NCI-H1105 treated with DMSO at 0.1 percent for 48 hours (cell line): ENCODE measurements at places on chromosomes 16 and 17.

DNA sequence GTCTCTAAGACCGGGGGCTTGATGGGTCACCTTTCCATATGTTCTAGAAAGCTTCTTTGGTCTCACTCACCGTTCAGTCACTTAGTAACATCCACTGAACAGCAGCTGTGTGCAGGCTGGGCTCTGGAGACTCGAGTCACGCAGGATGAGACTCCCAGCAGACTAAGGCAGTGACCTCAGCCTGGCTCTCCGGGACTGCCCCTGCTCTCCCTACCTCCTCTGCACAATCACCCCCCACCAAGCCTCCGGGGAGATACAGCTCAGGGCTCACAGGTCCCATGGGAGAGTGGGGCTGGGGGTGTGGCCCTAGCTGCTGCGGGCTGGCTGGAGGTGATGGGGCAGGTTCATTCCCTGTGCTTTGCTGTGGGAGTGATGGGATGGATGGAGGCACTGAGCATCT, 14.1 kb downstream of the FLYWCH2 start:
- DNase-seq: no peak

GRCh38 chr17:49146620-49147306, 14.2 kb downstream of the B4GALNT2 start:
- DNase-seq: no peak

GRCh38 chr17:39706921-39707337, 7.1 kb downstream of the ERBB2 start:
- no peak for DNase-seq

GRCh38 chr17:55117164-55117563, 147.6 kb upstream of the HLF start:
- no peak for DNase-seq

- no peak for DNase-seq
These were observed 176.4 kb upstream of the GSE1 start for GRCh38 chr16:85436636-85437165.

DNA sequence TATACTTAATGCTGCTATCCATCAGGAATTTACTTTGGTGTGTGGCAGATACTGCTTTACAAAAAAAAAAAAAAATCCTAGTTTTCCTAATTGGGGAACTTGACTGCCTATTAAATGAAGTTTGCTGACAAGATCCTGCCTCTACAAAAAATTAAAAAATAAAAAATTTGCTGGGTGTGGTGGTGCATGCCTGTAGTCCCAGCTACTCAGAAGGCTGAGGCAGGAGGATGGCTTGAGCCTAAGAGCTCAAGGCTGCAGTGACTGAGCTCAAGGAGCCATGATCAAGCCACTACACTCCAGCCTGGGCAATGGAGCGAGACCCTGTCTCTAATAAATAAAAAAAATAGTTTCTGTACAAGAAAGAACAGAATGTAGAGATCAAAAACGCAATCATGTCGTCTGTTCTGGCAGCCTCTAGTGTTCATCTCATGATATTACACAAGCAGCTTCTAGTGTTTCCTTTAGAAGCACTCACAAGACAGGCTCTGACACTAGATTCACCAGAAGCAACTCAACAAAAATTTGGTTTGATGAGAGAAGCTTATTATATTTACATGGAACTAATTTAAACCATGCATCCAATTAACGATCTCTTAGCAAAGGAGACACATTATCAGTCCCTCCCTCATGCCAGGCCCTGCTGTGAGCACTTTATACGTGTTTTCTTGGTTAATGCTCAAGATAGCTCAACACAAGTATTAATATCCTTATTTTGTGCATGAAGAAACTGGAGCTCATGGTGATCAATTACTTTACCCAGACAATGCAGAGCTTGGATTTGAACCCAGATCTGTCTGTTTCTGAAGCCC, 6.8 kb upstream of the KRTAP17-1 start:
- DNase-seq: peak; percentile 69

GRCh38 chr17:58280480-58281217, at the start of gene MPO:
MPO (minus strand) TSS chr17:58280935; CDS start chr17:58280758, 177 bp downstream.
- no peak for DNase-seq

GRCh38 chr16:24900230-24900629, 54.5 kb downstream of the SLC5A11 start:
- no peak for DNase-seq

DNA sequence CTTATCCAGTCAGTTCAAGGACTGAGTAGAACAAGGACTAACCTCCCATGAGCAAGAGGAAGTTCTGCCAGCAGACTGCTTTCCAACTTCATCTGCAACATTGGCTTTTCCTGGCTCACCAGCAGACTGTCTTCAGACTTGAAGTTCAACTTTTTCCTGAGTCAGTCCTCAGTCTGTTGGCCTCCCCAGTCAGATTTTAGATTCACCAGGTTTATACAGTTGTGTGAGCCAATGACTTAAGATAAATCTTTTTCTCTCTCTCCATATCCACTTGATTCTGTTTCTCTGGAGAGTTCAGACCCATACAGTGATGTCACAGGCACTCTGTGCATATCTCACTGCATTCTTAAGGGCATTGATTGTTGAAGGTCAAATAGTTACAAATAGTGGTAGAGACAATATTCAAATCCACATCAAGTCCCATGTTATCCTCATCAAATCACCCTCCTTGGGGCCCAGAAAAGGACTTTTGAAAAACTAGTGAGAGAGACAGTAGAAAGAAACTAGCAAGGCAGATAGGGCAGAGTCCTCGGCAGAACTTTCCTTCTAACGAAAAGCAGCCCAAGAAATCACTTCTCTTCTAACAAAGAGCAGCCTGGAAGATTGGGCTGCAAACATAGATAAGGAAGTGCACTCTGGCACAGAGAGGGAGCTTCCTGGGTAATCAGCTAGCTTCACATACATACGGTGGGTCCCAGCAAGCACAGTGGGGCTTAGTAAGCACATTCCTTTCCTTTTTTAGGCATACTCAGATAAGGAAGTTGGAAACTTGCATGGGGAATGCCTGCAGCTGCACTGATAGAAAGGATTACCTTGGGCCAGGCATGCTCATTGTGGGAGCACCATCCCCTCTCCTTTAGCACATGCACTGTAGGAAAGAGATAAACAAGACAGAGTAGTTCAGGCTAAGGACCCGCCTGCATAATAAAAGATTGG, 132.3 kb upstream of the FAM20A start:
- DNase-seq: no peak

DNA sequence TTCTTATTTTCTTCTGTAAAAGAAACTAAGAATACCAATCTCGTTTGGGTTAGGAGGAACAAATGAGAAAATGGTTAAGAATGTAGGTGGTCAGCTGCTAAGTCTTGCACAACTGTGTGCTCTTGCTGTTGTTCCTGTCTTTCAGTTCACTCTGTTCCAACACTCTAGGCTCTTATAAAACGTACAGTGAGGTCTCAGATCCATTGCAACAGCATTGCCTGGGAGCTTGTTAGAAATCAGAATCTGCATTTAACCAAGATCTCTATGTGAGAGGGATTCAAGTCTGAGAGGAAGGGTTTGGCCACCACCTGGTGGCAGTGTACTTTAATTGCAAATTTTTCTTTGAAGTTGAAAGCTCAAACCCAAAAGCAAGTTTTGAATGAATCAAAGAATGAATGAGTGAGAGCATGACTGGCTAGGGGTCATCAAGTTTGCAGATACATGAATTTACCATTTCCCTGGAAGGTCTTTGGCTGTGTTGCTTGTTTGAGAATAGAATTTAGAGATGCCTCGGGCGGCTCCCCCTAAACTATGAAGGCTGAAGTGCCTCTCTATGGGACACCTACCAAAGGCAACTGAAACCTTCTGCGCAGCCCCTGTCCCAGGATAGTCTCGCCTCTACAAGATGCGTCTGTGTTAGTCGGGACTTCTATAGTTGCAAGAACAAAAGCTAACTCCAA, 2.5 kb downstream of the ALOX15B start:
- peak; percentile 52 for DNase-seq

DNA sequence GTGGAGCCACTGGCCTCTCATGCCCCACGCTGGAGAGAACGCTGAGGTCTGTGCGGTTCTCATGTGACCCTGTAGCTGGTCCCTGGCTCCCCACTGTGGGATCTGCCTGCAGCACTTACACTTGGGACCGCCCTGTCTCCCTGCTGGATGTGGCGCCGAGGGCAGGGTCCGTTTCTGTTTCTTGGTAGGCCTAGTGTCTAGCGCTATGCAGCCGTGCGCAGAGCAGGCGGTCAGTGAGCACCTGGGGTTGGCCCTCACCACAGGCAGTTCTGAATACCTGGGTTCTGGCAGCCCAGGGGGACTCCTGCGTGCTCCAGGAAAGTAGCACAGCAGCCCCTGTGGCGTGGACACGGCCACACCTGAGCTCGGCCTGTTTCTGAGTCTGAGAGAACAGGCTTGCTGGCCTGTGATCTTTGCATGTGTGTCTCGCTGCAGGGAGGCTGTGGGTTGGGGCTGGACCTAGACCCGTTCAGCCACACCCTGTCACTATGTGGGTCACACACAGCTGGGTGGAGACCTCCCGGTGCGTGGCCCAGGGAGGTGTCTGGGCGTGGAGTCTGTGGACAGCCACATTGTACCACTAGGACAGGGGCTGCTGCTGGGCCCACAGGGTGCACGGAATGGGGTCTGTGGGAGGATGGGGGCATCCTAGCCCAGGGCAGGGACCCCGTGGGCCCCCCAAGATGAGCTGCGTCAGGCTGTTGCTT, 2.8 kb downstream of the CAPN15 start:
- DNase-seq: no peak

DNA sequence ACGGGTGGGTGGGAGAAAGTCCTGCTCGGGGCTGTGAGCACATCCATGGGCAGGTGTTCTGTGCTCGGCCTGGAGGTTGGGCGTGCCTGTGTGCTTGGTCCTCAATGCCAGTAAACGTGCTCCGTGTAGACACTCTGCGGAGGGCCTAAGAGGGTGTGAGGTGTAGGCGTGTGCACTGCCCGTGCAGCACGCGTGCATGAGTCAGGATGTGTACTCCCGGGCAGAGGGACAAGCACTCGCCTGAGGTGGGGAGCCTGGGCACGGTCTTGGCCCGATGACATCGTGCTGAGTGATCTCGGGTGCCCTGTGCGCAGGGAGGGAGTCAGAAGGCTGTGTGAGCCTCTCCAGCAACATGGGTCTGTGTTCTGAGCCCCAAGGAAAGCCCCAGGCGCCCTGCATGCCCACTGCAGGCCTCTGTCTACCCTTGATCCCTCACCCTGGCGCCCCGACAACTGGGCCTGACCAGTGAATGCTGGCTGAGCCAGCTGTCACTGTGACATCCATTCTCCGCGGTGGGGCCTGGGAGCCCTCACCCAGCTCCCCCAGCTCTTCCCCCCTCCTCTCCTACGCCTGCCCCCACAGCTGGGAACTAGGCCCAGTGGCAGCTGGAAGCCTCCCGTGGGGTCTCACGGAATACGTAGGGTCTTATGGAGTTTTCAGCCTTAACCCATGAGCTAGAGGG, 23.5 kb upstream of the NXPH3 start:
- no peak for DNase-seq

- DNase-seq: no peak
These were observed 15.6 kb downstream of the QPRT start for GRCh38 chr16:29694384-29695195.

GRCh38 chr17:4908301-4908700, 5.4 kb upstream of the CHRNE start:
- DNase-seq: no peak

- no peak for DNase-seq
These were observed 5.8 kb downstream of the PLEKHH3 start for GRCh38 chr17:42670789-42671657.

DNA sequence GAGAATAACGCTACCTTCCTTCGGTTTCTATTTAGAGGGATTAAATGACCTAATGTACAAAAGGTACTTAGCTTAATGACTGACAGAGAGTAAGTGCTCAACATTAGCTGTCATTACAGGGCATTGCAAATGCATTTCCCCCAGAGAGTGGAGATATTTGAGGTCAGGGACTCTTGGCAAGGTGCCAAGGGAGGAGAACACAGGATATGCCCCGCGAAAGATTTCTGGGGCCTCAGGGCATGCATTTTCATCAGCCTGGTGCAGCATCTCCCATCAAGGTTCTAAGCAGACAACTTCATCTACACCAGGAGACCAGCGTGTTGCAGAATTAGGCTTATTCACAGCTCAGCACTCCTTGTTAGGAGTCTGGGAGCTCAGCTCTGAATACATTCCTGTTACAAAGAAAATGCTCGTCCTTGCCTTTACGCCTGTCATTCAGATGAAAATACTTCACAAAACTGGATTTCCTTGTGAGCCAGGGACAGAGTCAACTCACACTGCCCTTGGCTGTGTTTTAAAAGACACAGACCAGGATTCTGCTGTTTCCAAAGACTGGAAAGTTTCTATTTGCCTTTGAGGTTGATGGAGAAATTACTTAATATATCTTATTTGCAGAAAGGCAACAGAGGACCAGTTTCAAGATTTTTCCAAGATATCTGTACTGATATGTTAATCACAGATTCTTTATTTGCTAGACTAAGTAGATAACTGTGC, 108.2 kb downstream of the VAT1L start:
- peak; percentile 66 for DNase-seq

- no peak for DNase-seq
These were observed 186.8 kb downstream of the COPRS start for GRCh38 chr17:31672161-31672819.

DNA sequence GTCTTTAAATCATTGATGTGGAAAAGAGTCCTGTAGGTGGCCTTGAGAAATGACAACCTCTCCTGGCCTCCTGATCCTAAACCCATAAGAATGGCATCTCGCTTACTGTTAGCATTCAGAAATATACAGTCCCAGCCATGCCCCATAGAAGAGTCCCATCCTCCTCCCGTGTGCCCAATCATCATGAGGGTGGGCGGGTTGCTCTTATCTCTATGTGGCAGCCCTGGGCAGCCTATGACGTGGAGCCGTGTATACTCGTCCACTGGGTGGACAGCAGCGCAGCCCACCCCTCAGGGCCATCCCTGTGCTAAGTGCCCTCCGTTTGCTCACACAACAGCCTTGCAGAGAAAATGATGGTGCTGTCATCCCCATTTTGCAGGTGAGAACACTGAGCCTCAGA, 105.3 kb downstream of the AMFR start:
- no peak for DNase-seq

DNA sequence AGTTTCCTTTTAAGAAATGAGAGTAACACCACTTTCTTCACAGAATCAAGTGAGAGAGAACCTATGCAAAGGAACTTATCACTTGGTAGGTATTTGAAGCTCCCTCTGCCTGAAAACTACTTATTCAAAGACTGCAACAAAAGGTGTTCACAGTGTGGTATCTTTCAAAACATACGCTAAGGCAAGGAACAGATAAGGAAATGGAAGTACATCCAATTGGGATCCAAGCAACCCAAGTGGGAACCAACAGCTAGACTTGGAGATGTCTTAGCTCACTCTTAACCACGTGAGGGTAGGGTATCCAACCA, 431 bp upstream of the PPM1E start:
- no peak for DNase-seq

- no peak for DNase-seq
These were observed 151.2 kb downstream of the IRX5 start for GRCh38 chr16:55081622-55082590.

DNA sequence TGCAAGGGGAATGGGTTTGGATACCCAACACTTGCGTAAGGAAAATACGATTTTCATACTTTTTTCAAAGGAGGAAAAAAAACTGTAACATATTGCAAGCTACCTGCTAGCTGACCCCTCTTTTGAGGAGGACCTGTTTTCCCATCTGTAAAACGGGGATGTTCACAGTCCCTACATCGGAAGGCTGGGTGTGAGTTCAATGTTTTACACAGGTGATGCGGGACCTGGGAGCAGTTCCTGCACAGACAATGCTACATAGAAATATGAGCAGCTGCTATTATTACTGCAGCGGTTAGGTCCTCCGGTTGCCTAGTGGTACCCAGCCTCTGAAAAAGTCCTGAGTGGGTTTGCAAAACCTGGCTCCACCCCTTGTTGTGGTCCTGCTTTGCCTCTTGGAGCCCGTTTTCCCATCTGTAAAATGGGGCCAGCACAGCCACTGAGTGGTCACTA, 3.5 kb downstream of the SOCS1 start:
- no peak for DNase-seq
